ENCODE measurements at places on chromosomes 5 and 9.

GRCh38 chr9:1001838-1002237, 25.4 kb downstream of the DMRT3 start:
- DNase-seq: no peak

DNA sequence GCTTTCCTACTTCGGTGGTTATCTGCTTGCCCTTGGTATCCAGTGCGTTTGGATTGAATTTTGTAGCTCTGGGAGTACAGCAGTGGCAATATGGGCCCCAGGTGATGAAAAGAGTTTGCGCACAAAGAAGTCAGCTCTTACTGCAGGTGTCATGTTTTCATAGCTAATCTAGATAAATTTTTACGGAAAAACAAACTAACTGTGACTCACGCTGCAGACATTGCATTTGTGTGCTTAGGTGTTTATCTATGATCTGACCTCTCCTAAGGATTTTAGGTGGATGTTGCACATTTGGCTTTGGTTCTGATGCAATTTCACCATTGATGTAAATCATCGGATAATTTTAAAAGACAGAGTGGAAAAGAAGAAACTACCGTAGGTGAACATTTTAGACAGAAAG, 92.1 kb downstream of the VCAN start:
- DNase-seq: no peak

- DNase-seq: no peak
These were observed 330.3 kb downstream of the GADD45G start for GRCh38 chr9:89935115-89935514.

- DNase-seq: no peak
These were observed 56.2 kb upstream of the ALDH1B1 start for GRCh38 chr9:38336341-38336740.

DNA sequence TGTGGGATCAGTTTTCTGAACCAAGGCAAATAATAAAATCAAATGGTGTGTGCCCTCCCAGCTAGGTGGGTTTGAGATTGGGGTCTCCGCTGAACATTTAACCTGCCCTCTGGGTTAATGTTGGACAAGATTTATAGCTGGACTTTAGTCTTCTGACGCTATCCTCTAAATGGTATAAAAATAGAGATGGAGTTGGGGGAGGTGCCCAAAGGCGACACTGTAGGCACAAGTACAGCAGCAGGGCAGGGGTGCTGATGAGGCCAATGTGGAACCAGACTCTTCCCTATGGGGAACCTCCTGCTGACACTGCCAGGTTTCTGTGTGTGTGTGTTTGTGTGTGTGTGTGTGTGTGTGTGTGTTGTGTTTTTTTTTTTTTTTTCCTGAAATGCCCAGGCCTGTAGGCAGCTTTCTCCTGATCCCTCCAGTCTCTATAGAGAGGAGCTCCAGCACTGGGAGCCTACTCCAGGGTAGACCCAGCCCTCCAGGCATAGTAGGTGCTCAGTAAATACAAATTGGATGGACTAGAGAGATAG, 37.9 kb downstream of the PCDH1 start:
- DNase-seq: no peak

DNA sequence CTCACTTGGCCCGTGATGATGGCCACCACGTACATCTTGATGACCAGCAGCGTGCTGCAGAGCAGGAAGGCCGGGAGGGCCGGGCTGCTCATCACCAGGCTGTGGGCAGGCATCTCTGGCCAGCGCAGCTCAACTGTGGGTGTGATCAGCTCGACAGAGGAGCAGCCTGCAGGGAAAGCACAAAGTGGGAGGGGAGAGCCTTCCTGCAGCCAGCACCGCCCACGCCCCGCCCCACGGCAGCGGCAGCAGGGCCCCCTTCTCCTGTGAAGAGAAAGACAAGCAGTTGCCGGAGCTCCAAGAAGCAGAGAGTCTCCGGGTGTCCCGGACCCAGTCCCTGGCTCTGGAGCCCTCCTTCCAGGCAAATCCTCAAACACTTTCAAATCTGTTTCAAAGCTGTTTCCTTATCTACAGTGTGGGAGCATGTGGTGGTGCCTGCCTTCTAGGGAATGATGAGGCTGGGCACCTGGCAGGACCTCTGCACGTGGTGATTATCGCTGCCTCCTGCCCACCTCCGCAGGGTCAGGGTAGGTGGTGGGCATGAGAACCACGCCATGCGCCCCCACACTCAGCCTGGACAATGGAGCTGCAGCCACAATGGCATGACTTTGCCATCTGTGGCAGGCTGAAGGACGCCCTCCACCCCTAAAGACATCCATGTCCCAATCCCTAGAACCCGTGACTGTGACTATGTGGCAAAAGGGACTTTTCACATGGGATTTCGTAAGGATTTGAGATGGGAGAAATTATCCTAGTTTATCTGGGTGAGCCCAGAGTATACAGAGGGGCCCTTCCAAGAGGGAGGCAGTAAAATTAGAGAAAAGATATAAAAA, at the start of gene PTGES:
TSS of gene PTGES (minus strand) at position 143 of the 830 bp plus-strand sequence. CDS start at position 113, 30 bp downstream.
- peak; percentile 34 for DNase-seq

DNA sequence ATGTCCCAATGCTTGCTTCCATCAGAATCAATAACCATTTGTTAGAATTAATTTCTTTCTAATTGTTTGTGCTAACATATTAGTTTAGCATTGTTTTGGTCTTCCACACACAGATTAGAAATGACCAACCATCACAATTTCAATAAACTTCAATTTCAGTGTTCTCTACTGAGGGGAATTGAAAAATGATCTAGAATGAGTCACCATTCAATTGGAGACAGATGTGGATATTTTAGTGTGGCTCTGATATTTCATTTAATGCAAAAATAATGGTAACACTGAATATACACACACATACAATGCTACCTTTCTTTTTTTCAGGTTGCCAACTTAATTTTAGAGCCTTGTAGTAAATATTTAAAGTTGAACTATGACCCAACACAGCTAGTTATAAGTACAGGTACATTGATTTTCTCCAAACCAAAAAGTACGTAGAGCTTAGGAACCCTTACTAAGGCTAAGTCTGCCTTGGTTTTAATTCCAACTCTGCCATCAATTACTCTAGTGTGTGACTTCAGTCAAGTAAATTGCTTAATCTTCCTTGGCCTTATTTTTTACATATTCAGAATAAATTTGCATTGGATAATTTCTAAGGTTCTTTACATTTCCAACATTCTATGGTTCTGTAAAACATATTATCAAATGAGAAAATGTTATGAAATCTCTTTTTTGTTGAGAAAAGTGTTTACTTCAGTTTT, 143.9 kb downstream of the DMRTA1 start:
- no peak for DNase-seq

GRCh38 chr5:128766406-128766805, 198.9 kb upstream of the SLC27A6 start:
- DNase-seq: no peak

DNA sequence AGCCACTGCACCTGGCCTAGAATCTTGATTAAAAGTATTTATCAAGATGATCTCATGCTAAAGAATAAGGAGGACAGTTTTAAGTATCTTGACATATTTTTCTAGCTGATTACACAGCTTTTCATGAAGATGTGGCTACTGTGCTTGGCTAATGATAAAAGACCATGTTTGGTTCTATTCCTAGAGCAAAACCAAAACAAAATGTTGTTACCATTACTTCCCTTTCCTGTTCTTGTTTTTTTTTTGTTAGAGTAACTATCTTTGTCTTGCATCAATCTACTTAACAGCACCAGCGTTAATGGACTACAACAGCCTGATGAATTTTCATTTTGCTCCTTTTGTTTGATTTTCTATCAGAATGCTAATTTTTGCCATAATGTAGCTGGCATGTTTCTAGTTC, 86.2 kb upstream of the DHFR start:
- no peak for DNase-seq

GRCh38 chr5:172380301-172380986, 73.9 kb downstream of the SH3PXD2B start:
- no peak for DNase-seq

DNA sequence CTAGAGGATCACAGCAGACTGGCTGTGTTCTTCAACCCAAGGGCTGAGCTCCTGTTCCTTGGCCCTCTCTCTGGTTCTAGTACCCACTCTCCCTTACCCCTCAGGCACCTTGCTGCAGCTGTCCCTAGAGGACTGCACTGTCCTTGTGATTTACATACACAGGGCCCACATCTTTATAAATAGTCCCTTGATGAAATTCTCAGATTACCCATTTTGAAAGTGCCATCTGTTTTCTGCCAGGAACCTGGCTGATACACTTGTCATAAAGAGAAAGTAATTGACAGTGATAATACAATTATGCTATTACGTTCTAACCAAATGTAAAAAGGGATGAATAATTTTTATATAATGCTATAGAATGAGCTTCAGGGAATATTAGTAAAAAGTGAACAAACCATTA, 16.5 kb upstream of the SPARC start:
- no peak for DNase-seq

GRCh38 chr9:129482521-129483414, 138.1 kb downstream of the C9orf50 start:
- DNase-seq: no peak

GRCh38 chr9:133275105-133276000, at the start of gene ABO:
TSS of gene ABO (minus strand) at chr9:133275201.
- no peak for DNase-seq

- no peak for DNase-seq
These were observed 235.5 kb downstream of the ARHGEF28 start for GRCh38 chr5:73861313-73861988.

- DNase-seq: no peak
These were observed 86.7 kb downstream of the GOLPH3 start for GRCh38 chr5:32087086-32088082.

DNA sequence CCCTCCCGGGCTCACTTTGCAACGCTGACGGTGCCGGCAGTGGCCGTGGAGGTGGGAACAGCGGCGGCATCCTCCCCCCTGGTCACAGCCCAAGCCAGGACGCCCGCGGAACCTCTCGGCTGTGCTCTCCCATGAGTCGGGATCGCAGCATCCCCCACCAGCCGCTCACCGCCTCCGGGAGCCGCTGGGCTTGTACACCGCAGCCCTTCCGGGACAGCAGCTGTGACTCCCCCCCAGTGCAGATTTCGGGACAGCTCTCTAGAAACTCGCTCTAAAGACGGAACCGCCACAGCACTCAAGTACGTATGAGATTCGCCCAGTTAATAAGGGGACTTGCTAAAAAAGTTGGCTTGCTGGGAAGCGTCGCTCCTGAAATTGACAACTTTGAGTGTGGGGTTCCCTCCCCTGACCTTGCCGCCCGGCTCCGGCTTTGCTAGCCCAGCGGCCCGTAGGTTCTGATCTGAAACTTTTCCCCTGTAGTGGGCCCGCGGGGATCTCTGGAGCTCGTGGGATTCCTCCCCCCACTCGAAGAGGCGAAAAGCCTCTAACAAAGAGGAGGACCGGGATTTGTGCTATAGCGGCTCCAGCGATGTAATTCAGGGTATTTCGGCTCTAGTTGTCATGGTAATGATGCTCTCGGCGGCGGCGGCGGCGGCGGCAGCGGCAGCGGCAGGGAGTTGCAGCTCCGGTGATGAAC, 572 bp downstream of the NR4A3 start:
- no peak for DNase-seq

- DNase-seq: no peak
These were observed 43.6 kb upstream of the SYNPO start for GRCh38 chr5:150596826-150597225.

DNA sequence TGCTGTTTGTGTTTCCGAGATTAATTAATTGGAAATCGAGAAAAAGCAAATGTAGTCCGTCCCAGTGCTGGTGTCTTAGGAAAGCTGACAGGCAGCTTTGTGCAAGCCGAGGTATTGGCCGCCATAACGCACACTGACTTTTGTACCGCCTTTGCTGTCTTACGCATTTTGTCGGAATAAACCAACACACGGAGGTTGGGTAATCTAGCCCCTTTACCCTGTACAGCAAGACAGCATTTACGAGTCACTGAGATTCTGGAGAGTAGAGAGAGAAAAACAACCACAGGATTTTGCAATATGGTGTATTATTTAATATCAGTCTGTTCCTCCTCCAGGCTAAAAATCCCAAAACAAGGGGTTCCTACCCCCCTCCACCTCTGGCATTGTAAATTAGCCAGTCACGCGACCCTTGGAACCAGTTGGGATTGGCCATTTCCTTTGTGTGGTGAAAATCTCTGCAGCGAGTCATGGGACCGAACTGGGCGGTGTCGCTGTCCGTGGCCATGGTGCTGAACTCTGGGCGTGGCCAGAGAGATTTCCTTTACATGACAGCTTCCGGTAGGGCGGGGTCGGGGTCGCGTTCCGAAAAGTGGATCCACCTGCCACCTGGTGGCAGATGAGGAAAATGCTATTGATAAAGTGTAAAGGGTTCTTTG, 10.3 kb upstream of the PCDHB1 start:
- DNase-seq: peak; percentile 63

DNA sequence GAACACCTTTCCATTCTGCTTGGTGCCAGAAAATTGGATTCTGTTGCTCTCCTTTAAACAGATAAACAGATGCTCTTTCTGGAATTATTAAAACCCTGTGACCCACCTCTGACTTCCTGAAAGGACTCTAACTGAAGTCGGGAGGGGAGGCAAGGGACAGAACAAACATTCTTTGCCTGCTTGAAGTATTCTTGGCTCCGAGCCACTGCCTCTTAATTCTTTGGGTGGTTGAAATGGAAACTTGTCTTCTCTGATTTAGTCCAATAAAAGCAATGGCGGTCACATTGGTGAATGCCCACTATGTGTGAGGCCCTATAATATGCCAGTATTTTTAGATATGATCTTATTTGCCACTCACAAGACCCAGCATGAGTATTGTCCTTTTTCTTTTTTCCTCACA, 236.8 kb downstream of the SLIT3 start:
- DNase-seq: no peak

- DNase-seq: no peak
These were observed at the start of gene HMCN2 for GRCh38 chr9:130265431-130266235. TSS of gene HMCN2 (plus strand) at chr9:130265760. CDS start at chr9:130265879, 119 bp downstream.

GRCh38 chr9:784916-785315, 56.6 kb upstream of the DMRT1 start:
- DNase-seq: no peak

GRCh38 chr9:123335986-123336329, 20.0 kb upstream of the CRB2 start:
- no peak for DNase-seq

GRCh38 chr5:116271446-116272025, 186.7 kb downstream of the COMMD10 start:
- no peak for DNase-seq

DNA sequence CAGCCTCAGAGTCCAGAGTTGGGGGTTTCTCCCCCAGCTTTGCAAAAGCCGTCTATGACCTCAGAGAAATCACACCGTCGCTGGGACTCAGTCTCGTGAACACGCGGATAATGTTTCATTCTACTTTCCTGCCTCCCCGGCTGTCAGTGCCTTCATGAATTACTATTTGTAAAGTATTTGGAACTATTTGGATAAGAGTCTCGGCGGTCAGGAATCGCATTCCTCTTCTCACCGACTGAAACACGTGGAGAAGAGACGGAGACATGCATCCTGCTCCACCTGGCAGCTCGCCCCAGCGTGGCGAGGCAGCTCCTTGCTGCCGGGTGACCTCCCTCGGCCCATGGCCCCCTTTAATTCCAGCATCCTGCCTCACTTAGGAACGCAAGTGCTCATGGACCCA, 23.9 kb downstream of the IRX2 start:
- no peak for DNase-seq
